ENCODE measurements at places on chromosomes 2 and 18.

- no peak for DNase-seq
These were observed 66.3 kb upstream of the SCG2 start for GRCh38 chr2:223668302-223668998.

DNA sequence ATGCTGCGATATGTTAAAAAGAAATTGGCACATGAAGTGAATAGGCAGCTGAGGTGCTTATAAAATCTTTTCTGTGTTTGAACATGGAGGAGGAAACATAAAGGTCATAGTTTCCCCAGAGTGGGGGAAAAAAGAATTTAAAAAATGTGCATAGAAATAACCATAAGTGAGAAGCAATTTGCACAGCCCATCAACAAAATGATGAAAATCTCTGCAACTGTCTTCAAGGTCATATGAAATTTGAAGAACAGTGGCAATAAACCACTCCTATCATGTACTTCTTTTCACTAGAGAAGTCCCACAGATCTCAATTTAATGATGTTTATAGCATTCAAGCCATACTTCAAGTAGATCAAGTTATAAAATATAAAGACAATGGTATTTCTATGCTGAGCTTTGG, 46.7 kb upstream of the ZNF804A start:
- no peak for DNase-seq

- no peak for DNase-seq
These were observed 54.4 kb upstream of the MYO3B start for GRCh38 chr2:170123593-170123992.

GRCh38 chr2:76556018-76556417, 845.3 kb upstream of the GCFC2 start:
- no peak for DNase-seq

DNA sequence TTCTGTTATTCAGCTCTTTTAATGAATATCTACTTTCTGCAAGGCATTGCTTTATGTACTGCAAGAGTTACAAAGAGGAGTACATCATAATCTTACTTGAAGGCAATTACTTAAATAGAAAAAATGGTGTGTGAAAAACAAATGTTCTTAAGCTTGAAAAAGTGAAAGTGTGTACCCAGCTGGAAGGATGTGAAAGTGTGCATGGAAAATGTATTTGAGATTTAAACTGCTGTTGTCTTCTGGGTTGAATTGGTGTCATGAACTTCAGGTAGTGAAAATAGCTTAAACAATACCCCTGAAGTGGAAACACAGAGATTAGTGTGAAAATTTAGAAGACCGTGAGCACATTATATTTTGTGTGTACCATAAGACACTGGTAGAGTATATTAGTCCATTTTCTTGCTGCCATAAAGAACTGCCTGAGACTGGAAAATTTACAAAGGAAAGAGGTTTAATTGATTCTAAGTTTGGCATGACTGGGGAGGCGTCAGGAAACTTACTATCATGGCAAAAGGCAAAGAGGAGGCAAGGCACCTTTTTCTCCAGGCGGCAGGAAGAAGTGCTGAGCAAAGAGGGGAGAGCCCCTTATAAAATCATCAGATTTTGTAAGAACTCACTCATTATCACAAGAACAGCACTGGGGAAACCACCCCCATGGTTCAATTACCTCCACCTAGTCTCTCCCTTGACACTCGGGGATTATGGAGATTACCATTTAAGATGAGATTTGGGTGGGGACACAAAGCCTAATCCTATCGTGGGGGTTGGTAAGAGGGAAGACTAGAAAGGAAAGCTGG, 38.8 kb downstream of the SCN2A start:
- DNase-seq: no peak

DNA sequence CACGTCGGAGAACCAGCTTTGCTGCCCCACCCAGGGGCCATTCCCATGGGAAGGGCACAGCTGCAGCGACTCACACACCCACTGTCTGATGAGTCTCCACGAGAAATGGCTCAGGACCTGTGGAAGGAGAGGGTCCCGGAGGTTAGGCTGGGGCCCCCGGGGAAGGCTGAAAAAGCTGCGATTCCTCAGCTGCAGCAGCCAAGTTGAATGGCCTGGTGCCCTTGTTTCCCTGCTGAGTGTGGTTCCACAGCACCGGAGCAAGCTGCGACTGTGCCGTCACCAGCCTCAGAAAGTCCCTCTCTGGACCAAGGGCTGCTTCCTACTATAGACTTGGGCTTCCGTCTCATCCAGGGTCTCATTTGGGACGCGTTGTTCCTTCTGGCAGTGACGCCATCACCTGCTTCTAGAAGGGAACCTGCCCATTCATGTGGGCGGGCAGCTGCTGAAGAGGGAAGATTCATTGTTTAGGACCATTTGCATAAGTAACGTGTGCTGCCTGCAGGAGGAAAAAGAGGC, 180.2 kb downstream of the INHBB start:
- no peak for DNase-seq

DNA sequence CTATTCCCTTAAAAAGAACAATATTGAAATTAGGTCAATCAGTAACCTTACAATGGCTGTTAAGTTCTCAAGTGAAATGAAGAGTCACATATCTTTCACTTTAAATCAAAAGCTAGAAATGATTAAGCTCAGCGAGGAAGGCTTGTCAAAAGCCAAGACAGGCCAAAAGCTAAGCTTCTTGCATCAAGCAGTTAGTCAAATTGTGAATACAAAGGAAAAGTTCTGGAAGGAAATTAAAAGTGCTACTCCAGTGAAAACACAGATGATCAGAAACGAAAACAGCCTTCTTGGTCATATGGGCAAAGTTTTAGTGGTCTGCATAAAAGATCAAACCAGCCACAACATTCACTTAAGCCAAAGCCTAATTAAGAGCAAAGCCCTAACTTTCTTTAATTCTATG, 402.6 kb upstream of the ZEB2 start:
- no peak for DNase-seq

GRCh38 chr18:61612517-61612916, 279.3 kb downstream of the CDH20 start:
- DNase-seq: no peak

DNA sequence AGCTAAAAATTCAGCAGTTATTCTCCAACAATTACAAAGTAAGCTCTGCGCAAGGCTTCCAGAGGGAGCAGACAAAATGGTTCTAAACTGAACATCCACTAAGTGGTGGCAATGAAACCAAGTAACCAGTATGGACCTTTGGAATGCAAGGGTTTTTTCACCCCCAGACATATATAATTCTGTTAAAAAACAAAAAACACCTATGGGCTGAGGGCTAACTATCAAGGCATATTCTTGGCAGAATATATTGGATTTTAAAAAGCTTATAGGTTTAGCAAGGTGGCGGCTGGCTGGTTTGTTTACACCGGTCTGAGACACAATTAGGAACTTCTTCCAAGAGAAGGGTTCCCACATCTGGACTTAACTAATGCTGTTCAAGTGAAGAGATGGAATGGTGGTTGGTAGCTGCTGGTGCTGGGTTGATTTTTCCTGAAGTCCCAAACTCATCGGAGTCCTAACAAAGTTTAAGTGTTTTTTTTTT, 2.8 kb downstream of the ZFP36L2 start:
- DNase-seq: no peak

GRCh38 chr2:227510620-227510958, 38.6 kb downstream of the AGFG1 start:
- DNase-seq: no peak

DNA sequence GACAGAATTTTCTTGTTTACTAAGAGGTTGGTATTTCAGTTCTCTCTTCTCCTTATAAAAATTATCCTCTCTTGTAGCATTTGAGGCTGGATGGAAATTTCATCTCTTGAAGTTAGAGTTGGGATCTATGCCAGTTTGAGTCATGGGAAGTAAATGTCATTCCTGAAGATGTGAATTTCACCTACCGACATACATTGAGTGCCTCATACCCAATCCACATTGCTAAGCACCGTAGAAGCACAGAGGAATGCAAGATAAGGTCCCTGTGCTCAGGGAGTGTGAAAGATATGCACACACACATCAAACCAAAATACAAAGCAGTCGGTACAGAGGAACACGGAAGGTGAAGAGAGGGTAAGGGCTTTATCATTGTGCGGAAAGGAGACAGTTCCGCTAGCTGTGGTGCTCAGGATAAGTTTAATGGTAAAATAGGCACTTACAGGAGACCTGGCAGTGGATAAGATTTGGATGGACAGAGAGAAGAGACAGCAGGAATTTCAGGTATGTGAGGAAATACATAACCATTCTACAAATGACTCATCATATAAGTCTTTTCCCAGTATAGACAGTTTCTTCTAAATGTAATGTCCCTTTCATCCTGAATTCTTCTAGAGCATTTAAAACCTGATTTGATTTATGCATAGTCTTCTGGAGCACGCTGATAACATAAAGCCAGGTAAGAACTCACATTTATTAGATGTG, 205.3 kb upstream of the ST6GAL2 start:
- DNase-seq: no peak

DNA sequence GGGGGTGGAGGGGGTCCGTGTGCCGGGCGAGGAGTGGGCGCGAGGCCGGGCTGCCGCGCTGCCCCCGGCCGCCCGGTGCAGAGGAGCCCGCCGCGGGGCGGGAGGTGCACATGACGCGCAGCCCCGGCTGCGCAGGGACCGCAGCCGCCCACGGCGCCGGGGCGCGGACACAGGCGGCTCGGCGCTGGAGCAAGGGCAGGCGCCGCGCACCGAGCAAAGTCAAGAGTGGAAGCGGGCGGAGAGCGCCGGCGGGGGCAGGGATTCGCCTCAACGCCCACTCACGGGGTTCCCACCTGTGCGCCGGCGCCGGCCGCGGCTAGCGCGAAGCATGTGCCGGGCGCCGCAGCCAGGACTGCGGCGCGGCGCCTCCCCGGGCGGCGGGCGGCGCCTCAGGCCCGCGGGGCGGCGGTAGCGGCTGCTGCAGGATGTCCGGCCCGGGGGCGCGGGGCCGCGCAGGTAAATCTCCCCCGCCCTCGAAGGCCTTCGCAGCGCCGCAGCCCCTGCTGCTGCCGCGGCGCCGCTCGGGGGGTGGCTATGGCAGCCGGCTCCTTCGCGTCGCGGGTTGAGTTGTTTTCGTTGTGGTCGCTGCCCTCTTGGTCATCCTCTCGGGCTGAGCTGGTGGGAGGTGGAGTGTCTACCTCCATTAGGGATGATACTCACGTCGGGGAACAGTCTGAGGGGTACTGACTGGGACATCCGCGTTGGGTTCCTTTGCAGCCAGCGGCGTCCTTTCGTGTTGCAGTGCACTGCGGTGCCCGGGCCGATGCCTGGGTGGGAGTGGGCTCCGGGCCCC, 216.3 kb upstream of the DTNA start:
- no peak for DNase-seq

Measured in activated T-helper 1 cell treated with Interleukin-2 at 50 U/mL for 16 hours (primary cell).